ENCODE measurements at places on chromosomes 5 and 9.

- no peak overlapping the region for H3K4me3 ChIP-seq
- no peaks in the 10 kb centered on the region for H3K36me3 ChIP-seq
- no peak for DNase-seq
Observed at GRCh38 chr5:115962565-115963402, 509 bp downstream of the LVRN start.

GRCh38 chr9:117707561-117707960 is 3.4 kb downstream of the TLR4 start:
- peaks cover 32% of the 10 kb centered on the region for H3K27me3 ChIP-seq
- H3K4me3 ChIP-seq: no peak overlapping the region
- H3K27ac ChIP-seq: no peak overlapping the region
- H3K4me1 ChIP-seq: peaks cover 10% of the 10 kb centered on the region

- H3K36me3 ChIP-seq: peaks cover 12% of the 10 kb centered on the region
- peak overlapping the region; percentile 75 for H3K27ac ChIP-seq
- peak; percentile 63 for DNase-seq
- H3K4me3 ChIP-seq: peak overlapping the region; percentile 85
- H3K27me3 ChIP-seq: no peaks in the 10 kb centered on the region
Observed at GRCh38 chr9:128160603-128160987, 530 bp downstream of the BBLN start.

GRCh38 chr5:33105521-33105941 is 335.2 kb upstream of the TARS1 start:
- no peaks in the 10 kb centered on the region for H3K36me3 ChIP-seq
- no peak overlapping the region for H3K4me3 ChIP-seq
- H3K4me1 ChIP-seq: no peaks in the 10 kb centered on the region
- H3K27me3 ChIP-seq: no peaks in the 10 kb centered on the region
- DNase-seq: no peak
- no peak overlapping the region for H3K27ac ChIP-seq

DNA sequence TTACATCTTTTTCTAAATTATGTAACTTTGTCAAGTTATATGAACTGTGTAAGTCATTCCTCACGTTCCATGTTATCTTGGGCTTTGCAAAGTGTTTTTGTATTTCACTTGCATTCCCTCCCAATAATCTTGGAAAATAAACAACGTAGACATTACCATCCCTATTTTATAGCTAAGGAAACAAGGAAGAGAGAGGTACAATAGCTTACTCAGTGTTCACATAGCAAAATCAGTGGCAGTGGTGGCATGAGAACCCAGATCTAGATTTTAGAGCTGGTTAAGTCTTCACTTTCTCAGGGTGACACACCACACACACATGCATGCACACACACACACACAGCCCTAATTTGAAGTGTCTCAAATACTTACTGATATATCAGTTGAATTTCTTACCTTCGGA is 34.1 kb downstream of the NSA2 start:
- no peaks in the 10 kb centered on the region for H3K4me1 ChIP-seq
- H3K36me3 ChIP-seq: no peaks in the 10 kb centered on the region
- DNase-seq: no peak
- H3K4me3 ChIP-seq: no peak overlapping the region
- H3K27ac ChIP-seq: no peak overlapping the region

- DNase-seq: no peak
Observed at GRCh38 chr5:95927927-95928723, 33.5 kb downstream of the ELL2 start.

DNA sequence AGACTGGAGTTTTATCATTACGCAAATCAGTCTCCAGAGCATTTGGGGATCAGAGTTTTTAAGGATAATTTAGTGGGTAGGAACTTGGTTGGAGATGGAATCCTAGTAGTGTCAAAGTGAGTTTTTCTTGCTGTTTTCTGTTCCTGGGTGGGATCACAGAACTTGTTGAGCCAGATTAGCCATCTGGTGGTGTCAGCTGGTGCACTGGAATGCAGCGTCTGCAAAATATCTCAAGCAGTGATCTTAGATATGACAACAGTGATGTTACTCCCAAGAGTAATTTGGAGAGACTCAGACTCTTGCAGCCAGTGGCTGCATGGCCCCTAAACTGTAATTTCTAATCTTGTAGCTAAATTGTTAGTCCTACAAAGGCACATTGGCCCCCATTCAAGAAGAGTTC is 1257.8 kb downstream of the MAT2B start:
- DNase-seq: no peak
- H3K36me3 ChIP-seq: no peaks in the 10 kb centered on the region
- H3K4me3 ChIP-seq: no peak overlapping the region
- no peaks in the 10 kb centered on the region for H3K4me1 ChIP-seq
- H3K27ac ChIP-seq: no peak overlapping the region

DNA sequence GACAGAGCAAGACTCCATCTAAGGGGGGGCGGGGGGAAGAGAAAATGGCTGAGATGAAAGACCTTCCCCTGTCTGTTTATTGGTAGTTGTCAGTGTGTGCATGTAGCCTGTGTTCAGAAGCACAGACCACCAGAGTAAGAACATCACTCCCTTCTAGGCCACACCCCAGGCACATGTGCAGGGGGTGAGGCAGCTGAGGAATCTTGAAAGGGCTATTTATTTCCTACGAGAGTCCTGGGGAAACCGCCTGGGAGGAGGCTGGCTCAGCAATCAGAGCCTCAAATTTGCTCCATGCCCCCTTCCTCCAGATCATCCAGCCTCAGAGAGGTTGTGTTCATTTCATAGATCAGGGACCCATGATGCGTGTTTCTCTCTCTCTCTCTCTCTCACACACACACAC is 7.1 kb downstream of the MYORG start:
- no peak overlapping the region for H3K27ac ChIP-seq
- no peak for DNase-seq
- H3K27me3 ChIP-seq: no peaks in the 10 kb centered on the region
- H3K4me3 ChIP-seq: no peak overlapping the region
- peaks cover 7% of the 10 kb centered on the region for H3K36me3 ChIP-seq

DNA sequence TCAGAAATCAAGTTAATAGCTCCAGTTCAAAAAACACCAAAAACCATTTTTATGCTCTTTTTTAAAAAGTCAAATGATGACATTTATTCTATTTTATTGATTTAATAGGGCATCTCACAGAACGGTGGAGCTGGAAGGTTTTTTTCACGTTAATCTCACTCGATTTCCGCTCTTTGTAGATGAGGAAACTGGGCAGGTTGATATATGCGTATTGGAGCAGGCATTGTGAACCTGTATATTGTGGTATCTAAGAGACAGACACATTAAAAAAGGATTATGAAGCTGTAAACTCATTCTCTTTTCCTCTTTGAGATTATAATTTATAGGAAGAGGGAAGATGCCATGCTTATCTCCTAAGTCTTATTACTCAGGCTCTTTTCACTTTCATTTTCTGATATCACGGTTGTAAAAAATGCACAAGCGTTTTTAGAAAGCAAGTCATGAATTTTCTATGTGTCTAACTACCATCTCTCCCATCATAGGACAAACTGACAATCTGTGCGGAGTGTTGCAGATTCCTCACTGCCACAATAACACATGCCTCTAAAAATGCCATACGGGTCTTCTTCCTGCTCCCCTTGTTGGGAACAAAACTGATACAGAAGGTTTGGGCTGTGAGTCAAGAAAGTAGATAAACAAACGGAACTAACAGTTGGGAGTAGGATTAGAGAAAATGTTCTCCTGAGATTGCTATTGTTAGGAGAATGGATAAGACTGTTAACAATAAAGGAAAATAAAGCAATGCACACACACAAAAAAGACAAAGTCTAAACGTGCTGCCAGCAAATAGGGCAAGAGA is 1997.7 kb downstream of the MAT2B start:
- no peak overlapping the region for H3K4me3 ChIP-seq
- H3K4me1 ChIP-seq: no peaks in the 10 kb centered on the region
- H3K27ac ChIP-seq: no peak overlapping the region
- H3K27me3 ChIP-seq: no peaks in the 10 kb centered on the region

- H3K27me3 ChIP-seq: peaks cover 75% of the 10 kb centered on the region
- H3K36me3 ChIP-seq: no peaks in the 10 kb centered on the region
- H3K27ac ChIP-seq: peak overlapping the region; percentile 67
- DNase-seq: peak; percentile 6
- peaks cover 14% of the 10 kb centered on the region for H3K4me1 ChIP-seq
Observed at GRCh38 chr9:105245029-105245890, 809 bp downstream of the SLC44A1 start.

GRCh38 chr9:81239388-81239787 is 450.0 kb downstream of the TLE1 start:
- no peaks in the 10 kb centered on the region for H3K27me3 ChIP-seq
- DNase-seq: no peak
- no peaks in the 10 kb centered on the region for H3K4me1 ChIP-seq
- no peaks in the 10 kb centered on the region for H3K36me3 ChIP-seq

DNA sequence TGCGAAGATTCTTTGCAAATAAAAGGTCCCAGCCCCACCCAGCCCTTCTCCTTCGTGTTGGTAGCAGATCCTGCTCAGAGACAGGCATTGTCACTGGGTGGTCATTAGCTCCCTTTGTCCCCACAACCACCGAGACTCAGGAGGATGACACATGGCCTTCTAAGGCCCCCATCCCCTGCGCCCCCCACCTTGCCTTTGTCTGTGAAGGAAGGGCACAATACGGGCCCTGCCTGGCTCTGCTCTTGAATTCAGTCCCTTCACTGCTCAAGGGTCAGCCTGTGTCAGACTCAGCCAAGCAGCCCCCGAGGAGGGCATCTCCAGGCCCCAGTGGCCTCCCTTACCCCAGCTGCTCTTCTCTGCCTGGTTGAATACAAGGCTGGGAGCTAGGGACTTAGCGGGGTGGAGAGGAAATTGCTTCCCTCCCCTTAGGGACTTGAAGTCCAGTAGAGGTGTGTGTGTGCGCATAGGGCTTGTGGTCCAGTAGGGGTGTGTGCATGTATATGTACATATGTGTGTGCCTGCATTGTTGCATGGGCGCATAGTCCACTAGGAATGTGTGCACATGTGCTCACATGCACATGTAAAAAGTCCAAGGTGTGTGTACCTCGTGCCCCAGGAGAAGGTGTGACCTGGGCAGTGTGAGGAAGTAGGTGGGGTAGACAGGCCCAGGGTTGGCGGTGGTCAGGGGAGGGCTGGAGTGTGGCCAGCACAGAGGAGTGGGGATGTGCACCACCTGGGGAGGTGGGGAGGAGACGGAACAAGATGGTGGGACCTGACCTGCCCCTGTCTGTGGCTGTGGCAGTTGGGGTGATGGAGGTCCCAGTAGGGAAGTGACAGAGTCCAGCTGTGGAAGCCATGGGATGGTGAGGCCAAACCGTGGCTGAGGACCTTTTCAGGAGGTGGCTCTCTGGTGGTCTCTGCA is 59.1 kb downstream of the PHF2 start:
- DNase-seq: no peak
- H3K27ac ChIP-seq: no peak overlapping the region
- H3K4me3 ChIP-seq: no peak overlapping the region
- H3K4me1 ChIP-seq: no peaks in the 10 kb centered on the region
- no peaks in the 10 kb centered on the region for H3K27me3 ChIP-seq

- no peaks in the 10 kb centered on the region for H3K36me3 ChIP-seq
- no peak for DNase-seq
- no peak overlapping the region for H3K27ac ChIP-seq
- peaks cover 5% of the 10 kb centered on the region for H3K27me3 ChIP-seq
Observed at GRCh38 chr5:90379652-90380051, 29.9 kb downstream of the CETN3 start.

GRCh38 chr5:1543398-1544293 is 19.9 kb upstream of the LPCAT1 start:
- no peaks in the 10 kb centered on the region for H3K4me1 ChIP-seq
- no peak overlapping the region for H3K27ac ChIP-seq
- no peaks in the 10 kb centered on the region for H3K27me3 ChIP-seq
- no peaks in the 10 kb centered on the region for H3K36me3 ChIP-seq
- no peak overlapping the region for H3K4me3 ChIP-seq
- DNase-seq: no peak

DNA sequence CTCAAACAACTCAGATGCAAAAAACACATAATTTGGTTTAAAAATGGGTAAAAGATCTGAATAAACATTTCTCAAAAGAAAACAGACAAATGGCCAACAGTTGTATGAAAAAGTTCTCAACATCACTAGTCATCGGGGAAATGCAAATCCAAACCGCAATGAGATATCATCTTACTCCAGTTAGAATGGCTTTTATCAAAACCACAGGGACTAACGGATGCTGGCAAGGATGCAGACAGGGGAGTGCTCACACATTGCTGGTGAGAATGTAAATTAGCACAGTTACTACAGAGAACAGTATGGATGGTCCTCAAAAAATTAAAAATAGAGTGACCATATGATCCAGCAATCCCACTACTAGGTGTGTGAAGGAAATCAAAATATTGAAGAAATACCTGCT is 589.1 kb upstream of the ADAMTS16 start:
- H3K27ac ChIP-seq: no peak overlapping the region

DNA sequence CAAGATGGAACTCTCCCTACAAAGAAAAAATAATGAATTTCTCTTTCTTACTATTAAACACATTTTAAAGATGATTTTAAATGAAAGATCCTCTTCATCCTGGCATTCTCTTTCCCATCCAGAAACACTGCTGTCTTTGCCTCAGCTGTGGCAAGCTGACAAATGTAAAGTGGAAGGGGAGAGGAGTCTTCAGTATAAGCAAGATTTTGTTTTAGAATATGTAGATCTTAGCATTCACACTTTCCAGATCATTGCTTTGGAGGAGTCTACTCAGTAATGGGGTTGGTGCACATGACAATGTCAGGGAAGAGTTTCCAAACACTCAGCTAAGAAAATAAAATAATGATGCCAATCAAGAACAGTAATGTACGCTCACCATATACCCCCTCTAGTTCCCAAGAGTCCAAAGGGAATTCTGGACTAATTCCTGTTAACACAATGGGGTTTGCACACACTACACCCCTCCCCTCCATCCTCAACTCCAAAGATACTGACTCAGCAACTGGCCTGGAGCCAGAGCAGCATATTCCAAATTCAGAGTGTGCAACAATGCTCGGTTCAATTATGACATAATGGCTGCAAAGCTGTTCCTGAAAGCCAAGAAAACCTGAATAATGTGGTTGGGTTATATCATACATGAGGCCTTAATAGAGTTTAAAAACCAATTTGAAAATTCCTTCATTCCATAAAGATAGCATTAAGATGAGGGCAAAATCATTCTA is 4.6 kb downstream of the C5orf63 start:
- no peak overlapping the region for H3K4me3 ChIP-seq
- H3K27ac ChIP-seq: no peak overlapping the region
- DNase-seq: no peak
- no peaks in the 10 kb centered on the region for H3K27me3 ChIP-seq

DNA sequence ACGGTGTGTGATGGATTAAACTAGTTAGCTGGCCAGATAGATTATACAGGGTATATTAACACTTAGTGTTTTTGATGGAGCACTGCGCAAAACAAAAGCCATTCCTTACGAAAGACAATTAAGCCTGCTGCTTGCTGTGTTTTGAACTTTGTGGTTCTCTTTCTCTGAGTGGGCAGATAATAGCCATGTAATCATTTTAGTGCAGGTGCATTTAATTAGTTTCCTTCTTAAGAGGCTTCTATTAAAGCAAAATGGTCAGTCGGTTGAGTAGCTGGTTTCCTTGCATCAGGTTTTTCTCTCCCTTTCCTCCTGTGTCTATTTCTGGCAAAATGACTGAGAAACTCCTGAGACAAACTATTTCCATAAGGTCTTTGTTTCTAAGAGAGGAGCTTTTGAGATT is 512.5 kb downstream of the DMAC1 start:
- DNase-seq: no peak
- no peaks in the 10 kb centered on the region for H3K4me1 ChIP-seq
- H3K4me3 ChIP-seq: no peak overlapping the region

- peaks cover 13% of the 10 kb centered on the region for H3K4me1 ChIP-seq
- no peaks in the 10 kb centered on the region for H3K27me3 ChIP-seq
- H3K36me3 ChIP-seq: peaks cover 15% of the 10 kb centered on the region
- no peak for DNase-seq
- H3K4me3 ChIP-seq: peak overlapping the region; percentile 87
Observed at GRCh38 chr5:37208883-37209797, 40.0 kb downstream of the CPLANE1 start.

- no peak overlapping the region for H3K27ac ChIP-seq
- H3K4me1 ChIP-seq: peaks cover 36% of the 10 kb centered on the region
Observed at GRCh38 chr9:15433661-15434060, 11.0 kb downstream of the SNAPC3 start.

Measured in T-helper 2 cell treated with Interferon-gamma antibody and Interleukin-4, amounts not matched to agents 5 μg/mL and 100 μg/mL, for 36 hours (primary cell).